ENCODE measurements at places on chromosomes 12 and 14.

GRCh38 chr14:59509101-59509500, 24.8 kb downstream of the JKAMP start:
- no peak for DNase-seq

DNA sequence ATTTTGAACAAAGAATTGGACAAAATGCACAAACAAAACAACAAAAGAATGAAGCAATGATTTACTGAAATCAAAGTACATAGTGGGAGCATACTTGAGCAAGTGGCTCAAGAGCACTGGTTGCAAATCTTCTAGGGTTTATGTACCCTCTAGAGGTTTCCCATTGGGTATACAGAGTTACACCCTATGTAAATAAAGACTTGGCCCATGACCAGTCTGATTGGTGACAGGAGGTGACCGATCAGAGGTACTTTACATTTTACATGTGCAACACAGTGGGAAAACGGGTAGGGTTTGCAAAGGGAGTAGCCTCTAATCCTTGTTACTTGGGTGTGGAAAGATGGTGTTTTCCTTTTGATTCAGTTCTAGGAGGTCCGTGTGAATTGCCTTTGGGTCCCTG, 10.6 kb upstream of the FAM181A start:
- no peak for DNase-seq

- DNase-seq = no peak
These were observed 70.1 kb downstream of the SLC6A15 start for GRCh38 chr12:84842406-84843013.

DNA sequence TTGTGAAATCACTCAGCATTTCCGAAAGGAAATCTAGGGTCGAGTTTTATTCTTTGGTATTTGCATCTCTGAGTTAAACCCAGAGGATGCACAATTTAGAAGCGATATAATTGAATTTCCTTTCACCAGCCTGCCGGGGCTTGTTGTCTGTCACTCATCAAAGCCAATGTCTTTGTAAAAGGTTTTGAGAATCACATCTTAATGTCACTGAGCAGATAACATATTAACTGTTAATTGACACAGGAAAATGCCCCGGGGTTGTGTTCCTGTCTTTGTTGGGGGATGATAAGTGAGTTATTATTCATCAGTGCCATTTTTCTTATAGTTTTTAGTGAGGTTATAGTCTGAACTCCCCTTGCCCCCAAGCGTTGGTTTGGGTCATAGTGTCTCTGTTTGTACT, 73.4 kb downstream of the DUSP6 start:
- no peak for DNase-seq

DNA sequence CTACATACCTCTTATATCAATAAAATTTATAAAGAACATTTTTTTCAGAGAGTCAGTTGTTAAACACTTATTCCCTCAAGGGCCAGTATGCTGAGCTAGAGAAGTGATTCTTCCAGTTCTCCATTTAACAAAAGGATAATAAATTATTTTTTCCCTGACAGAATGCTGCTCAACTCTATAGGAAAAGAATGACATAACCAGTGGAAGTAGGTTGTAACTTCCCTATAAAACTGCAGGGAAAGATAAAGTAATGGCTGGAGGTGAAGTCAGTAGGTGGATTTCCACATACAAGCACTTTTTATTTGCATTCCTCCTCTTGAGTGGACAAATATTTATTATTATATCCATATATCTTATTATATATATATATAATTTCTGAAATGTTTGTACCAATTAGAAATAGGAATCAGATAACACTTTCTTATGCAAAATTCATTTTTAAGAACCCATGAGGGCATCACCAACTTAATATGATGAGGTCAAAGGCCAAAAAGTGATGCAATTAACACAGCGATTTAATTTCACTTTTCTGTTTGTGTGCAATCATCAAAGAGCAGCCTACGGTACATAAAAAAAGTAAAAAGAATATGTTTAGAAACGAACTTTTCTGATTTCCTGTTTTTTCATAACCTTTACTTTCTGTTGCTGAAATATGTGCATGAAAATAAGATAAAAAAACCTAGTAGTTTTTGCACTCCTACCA, 175.3 kb downstream of the PRKD1 start:
- no peak for DNase-seq

DNA sequence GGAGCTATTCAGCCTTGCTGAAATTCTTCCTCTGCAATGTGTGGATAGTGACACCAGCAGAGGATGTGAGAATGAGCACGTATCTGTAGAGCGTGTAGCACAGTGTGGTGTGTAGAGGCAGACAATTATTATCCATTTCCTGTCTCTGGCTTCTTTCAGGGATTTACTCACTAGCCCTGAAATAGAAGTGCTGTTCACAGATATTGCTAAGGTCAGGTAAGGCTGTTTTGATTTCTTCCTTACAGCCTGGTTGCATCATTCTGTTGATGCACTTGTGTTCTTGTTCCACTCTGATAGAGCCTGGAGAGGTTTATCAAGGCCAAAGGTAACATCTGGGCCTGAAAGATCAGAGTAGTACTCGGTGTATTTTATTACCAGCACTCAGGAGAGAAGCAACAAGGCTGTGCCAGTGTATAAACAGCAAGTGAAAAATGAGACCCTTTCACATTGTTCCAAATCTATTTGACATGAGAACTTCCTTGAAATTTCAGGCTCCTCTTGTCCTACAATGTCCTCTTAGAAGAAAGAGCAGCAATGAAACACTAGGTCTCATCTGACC, 16.7 kb downstream of the ARG2 start:
- DNase-seq = no peak

- DNase-seq = no peak
These were observed 177.6 kb downstream of the PDZRN4 start for GRCh38 chr12:41365653-41366171.

DNA sequence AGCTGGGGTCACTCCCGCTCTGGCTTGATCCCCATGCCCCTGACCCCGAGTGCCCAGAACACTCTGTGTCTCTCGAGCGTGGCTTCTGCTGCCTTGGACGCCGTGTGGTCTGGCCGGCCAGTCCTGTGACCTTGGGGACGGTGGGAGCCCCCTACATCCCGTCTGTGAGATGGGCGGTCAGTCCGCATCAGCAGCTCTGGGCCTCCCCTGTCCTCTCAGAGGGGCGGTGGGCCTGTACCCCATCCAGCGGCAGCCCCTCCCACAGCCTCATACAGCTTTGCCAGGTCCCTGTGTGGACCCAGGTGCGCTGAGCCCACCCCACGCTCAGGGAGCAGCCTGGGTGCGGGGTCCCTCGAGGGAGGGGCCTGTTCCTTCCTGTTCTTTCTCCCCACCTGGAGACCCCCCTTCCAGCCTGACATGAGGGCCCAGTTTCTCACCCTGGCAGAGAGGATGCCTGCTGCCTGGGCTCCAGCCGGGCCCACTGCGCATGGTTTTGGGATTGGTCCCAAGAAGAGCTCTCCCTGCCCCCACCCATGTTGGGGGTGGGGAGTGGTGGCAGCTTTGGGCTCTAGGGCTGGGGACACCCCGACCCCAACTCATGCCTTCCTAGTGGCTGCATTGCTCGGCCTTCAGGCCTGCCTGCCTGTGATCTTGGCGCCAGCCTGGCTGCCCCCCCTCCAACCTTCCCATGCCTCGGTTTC, 1.5 kb downstream of the MTA1 start:
- no peak for DNase-seq

GRCh38 chr12:2514038-2514340, 280.8 kb upstream of the FKBP4 start:
- DNase-seq = no peak

DNA sequence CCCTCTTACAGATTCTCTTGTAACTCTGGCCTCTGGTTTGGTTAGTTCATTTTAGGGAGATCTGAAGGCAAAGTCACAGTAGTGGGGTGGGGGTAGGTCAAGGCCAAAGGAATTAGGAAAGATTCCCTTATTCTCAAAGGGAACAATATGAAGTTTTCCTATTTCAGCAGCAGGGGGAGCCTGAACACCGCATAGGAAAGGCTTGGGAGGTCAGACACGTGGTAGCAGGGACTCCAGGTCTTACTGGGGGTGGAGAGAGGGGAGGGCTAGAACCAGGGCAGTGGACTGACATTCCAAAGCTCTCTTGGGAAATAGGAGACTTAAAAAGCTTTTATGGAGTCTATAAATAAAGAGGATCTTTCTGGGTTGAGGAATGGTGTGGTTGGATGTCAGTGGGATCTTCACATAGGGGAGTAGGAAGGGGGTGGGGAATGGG, 1.3 kb downstream of the ZC3H10 start:
- DNase-seq = no peak

- no peak for DNase-seq
These were observed at the start of gene SETD1B for GRCh38 chr12:121803861-121804416. SETD1B (plus strand) TSS chr12:121804009; CDS start chr12:121804738, 729 bp downstream.

DNA sequence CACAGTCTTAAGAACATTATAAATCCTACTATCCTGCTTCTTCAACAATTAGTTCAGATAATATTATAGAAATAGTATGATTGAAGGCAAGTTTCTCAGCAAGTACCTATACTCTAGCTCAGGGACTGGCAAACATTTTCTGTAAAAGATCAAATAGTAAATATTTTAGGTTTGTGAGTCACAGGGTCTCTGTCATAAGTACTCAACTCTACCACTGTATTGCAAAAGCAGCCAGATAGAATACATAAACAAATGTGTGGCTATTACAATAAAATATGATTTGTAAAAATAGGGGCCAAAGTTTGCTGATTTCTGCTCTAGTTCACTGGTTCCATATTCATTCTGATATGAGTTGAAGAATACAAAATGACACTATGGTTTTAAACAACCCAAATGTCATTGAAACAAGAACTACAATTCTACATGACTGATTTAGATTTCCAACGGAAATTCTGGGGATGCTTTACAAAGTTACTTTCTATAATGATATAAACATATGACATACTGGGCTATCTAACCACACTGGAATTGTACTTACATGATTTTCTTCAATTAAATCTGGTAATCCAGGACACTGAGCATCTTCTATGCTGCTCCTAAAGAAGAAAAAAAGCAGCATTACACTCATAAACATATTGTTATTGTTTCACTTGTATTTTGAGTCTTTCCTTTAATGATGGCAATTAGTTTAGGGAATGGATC, 23.2 kb downstream of the LGALS3 start:
- DNase-seq = no peak

- DNase-seq = no peak
These were observed 85.2 kb downstream of the TMTC3 start for GRCh38 chr12:88227263-88227662.

- no peak for DNase-seq
These were observed 13.2 kb upstream of the ITPK1 start for GRCh38 chr14:93128725-93129459.

GRCh38 chr14:59699442-59699841, 122.8 kb upstream of the CCDC175 start:
- no peak for DNase-seq

- no peak for DNase-seq
These were observed 150.9 kb downstream of the EMP1 start for GRCh38 chr12:13347241-13348043.

DNA sequence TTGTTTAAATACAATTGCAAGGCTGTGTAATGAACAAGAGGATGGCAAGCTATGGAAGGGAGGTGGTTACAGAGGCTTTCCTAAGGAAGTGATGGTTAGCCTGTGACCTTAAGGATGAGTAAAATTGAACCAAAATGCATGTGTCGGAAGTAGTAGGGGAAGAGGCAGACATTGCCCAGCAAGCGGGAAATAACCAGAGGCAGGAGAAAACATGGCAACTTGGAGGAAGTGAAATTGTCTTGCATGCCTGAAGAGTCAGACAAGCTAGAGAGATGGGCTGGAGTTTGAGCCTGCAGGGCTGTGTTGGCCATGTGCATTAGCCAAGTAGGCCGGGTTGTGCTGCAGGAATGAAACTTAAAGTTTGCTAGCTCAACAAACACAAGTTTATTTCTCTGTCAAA, 96.2 kb downstream of the BTG1 start:
- DNase-seq = no peak

DNA sequence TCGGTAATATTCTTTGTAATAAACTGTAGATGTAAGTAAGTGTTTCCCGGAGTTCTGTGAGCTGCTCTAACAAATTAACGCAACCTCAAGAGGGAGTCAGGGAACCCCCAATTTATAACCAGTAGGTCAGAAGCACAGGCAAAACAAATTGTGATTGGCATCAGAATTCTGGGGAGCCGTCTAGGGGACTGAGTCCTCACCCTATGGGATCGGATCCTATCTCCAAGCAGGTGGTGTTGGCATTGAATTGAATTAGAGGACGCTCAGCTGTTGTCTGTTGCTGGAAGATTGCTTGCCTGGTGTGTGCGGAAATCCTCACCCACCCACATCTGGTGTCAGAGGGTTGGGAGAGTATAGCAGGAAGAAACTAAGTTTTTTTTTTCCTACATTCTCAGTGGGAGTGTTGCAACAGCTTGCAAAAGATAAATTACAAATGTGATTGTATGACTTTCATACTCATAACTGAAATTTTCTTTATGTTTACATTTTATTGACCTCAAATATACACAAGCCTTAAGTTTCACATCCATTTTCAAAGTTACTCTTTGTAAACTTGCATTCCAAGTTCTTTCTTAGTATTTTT, 5.5 kb downstream of the TMEM52B start:
- no peak for DNase-seq

DNA sequence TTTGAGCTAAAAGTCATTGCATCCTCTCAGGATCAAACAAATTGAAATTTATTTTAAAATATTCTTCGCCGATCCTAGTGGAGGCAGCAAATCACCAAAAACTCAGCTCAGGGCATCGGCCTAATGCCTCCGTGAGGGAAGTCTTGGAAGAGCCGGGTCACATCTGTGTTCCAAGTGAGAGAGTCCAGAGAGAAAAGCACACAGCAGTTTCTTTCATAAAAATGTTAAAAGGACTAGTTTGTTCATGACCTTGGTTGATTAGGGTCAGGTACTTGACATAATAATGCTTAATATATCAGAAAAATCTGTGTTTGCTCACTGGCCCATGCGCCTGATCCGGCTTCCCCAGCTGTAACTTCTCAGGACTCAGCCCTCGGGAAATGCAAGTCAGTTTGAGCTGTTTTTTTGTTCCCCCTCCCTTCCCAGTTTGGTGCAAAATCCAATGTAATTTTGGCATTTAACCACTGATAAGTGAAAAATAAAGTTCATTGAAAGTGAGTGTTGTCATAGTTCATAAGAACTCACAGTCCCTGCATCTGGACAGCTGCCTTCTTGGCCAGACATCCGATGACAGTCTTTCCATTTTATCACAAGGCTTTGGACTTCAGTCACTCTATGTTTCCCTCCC, 161.7 kb downstream of the CAND1 start:
- no peak for DNase-seq
